Activated CD4-positive, alpha-beta T cell treated with anti-CD3 and anti-CD28 coated beads, Interleukin-2, amount 10 ng/mL, durations not matched to agents 7 days and 5 days (primary cell): ENCODE measurements at places on chromosomes 1 and 21.
A peak's percentile ranks its signal among the peaks of the same experiment; 100 is the strongest.

DNA sequence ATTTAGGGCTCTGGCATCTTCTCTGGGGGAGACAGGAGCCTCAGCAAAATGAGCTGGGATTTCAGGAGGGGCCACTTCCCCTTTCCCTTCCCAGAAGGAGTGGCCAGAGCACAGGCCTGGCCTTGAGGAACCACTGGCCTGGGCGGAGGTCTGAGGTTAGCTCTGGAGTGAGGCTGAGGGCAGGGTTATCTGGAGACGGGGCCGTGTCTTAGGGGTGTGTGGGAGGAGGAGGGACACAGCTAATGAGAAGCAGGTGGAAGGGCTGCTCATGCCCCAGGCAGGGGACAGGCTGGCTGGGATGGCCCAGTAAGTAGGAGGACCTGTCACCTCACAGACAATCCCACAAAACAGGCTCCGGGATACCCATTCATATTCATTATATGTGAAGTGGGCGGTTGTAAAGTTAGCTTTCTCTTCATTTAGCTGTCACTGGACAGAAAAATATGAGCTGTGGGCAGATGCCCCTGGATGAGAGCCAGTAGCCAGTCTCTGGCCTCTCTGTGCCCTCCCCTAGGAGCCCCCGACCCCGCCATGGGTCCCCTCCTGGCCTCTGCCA lies 12.4 kb downstream of the ALX3 start:
- no peak for DNase-seq

DNA sequence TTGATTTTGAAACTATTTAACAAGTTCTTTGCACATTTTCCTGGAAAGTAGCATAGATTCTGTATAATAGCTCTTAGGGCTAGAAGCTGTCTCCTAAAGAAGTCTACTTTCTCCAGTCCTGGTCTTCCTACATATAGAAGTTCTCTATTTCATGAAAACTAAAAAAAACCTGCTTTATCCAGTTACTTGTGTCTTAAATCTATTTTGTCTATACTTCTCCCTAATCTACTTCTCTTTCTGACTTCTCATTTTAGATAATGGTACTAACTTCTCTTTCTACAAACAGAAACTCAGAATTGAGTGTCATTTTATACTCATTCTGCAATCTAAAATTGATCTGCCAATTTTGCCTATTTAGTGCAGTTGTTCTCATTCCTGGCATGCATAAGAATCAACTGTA lies 28.7 kb downstream of the PDE4B start:
- DNase-seq: no peak

GRCh38 chr1:111857194-111857651 lies 101.5 kb downstream of the DDX20 start:
- DNase-seq: no peak

DNA sequence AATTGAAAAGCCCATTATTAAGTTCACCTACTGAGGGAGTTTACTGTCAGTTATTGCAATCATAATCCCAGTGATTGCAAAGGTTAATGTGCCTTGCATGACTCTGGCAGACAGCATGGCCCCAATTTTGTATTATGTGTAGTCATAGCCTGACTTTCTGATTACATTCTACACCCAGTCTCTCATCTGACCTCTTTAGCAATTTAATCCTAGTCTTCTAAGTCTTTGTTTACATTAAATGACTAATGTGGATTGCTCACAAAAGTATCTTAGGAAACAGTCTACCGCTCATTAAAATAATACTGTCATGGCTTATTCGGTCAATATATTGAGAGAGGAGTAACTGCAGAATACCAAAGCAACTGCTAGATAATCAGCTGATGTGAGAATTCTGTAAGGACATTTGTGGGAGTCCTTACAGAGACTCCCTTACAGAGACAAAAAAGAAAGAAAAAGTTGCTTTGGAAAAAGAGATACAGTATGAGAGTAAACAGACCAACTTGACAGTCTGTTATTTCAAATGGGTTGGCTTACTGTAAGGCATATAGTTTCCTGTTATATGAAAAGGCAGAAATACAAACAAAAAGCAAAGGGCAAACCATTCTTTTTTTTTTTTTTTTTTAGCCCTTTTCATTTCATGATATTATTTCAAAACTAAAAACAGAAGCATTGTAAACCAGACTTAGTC lies 42.8 kb downstream of the SMG7 start:
- DNase-seq: no peak

- DNase-seq: no peak
Measured at GRCh38 chr21:42674351-42674940, 21.0 kb downstream of the PDE9A start.

- no peak for DNase-seq
Measured at GRCh38 chr1:8754993-8755392, 62.4 kb downstream of the RERE start.

DNA sequence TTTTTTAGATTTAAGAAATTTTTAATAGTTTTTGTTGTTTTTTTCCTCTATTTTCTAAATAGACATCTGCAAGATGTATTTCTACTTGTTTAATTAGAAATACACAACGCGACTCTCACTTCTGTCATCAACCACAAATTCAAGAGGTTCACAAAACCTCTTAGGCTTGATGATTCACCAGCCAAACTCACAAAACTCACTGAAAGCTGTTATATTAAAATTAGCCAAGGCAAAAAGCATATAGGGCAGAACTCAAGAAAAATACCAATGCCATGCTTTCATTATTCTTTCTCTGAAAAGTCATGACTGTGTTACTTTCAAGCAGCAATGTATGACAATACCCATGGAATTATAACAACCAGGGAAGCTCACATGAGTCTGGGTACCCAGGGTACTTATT lies 487.0 kb upstream of the RGS18 start:
- no peak for DNase-seq

GRCh38 chr1:231390071-231390470 lies 32.0 kb downstream of the EGLN1 start:
- no peak for DNase-seq

DNA sequence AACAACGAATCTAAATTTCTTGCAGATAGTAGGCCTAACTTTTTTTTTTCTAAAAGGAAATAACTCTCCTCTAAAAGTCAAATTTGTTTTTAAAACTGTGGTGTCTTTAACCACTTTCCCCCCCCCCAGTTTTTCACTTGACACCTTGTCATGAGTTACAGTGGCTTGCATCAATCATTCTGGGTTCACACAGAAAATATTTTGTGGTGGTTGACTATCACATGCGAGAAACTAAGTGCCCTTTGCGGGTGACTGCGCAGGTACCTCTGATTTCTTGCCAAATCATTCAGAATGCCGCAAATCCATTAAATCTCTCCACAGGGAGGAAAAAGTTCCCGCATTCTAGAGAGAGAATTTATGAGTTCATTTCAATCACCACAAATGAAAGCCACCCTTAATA lies 23.8 kb upstream of the SAMSN1 start:
- DNase-seq: no peak

- no peak for DNase-seq
Measured at GRCh38 chr1:37036667-37037053, 2.3 kb upstream of the GRIK3 start.

DNA sequence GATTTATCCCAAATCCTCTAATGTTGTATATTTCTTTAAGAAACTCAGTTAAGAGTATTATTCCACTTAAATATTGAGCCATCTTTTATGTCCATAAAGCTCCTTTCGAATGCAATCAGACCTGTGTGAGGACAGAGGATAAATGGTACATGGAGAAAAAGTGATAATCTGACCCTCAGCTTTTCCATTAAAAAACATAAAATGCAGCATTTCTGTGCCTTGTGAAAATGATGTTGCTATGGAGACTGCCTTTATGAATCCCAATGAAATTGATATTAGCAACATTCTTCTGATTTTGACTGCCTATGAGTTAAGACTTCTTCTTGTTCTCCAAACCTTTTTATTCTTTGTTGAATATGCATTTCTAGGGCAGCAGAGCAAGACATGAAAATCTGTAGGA lies 44.1 kb upstream of the CYYR1 start:
- DNase-seq: no peak

- no peak for DNase-seq
Measured at GRCh38 chr1:236514703-236515442, 8.9 kb upstream of the LGALS8 start.

- DNase-seq: no peak
Measured at GRCh38 chr1:157700732-157701131, at the start of gene FCRL3. TSS of gene FCRL3 (minus strand) at chr1:157700769. CDS start at chr1:157700489, 280 bp downstream.

GRCh38 chr1:28139025-28139712 lies 37.3 kb downstream of the PTAFR start:
- no peak for DNase-seq

- no peak for DNase-seq
Measured at GRCh38 chr1:230747890-230748800, 957 bp downstream of the CAPN9 start.

DNA sequence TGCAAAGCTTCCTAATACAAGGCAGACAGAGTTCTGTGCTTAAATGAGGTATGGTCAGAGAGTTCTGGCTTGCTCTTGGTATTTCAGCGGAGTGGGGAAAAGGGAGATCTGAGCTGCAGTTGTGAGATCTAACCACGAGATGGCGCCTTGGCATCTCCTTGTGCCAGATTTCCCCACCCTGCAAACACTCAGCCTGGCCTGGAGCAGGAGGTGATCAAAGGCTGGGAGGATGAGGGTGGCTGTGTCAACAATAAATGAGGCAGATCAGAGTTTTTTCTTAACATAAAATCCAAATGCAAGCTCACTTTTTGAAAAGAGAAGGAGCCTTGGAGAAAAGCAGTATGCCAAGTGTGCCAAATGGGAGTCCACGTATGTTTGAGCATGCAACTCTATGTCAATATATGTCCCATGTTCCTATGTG lies 4.1 kb upstream of the TFAP2E start:
- peak; percentile 74 for DNase-seq

- no peak for DNase-seq
Measured at GRCh38 chr1:75554181-75554580, 56.7 kb downstream of the SLC44A5 start.

DNA sequence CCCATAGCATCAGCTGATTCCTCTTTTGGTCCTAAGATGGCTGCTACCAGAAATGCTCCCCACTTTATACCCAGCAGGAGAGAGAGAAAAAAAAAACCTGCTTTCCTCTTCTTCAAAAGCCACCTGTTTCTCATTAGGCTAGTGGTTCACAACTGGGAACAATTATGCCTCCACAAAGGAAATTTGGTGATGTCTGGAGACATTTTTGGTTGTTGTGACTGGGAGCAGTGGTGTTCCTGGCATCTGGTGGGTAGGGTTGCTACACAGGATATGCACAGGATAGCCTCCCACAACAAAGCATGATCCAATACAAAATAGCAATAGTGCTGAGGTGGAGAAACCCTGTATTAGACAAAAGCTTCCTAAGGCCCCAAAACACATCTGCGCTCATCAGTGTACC lies 38.5 kb upstream of the SGIP1 start:
- DNase-seq: no peak

GRCh38 chr1:9289711-9290485 lies 2.8 kb upstream of the SPSB1 start:
- DNase-seq: no peak

GRCh38 chr1:224223819-224224714 lies 41.0 kb downstream of the DEGS1 start:
- DNase-seq: no peak

DNA sequence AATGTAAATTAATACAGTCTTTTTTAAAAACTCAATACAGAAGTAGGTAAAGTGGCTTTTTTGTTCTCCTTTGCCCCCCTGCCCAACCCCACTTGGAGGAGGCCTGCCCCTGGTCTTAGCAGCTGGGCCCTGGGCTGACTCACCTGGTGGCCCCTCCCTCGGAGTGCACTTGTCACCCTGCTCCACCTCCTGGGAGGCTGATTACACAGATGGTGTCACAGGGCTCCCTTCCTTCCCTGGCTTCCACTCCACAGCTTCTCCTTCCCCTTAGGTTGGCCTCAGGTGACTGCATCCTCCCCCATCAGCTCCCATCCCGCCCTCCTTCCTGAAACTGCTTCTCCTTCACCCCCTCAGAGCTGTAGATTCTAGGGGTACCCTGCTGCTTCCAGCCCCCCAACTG lies 11.7 kb upstream of the CAPN9 start:
- no peak for DNase-seq

DNA sequence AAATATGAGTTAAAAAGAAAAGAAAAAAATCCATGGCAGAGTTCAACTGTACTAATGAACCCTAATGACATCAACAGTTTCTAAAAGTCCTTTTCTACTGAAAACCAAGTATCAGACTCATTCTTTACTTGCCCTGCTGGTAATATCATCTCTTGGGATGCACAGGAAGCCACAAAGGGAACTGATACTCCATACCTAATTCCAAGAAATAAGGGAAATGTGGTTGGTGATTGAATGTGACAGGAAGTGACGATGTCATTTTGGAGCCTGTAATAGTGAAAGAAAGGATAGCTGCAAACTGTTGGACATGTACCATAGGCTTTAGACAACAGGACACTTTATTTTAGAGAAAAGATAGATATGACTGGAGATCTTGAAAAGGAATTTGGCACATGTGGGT lies 98.7 kb upstream of the VAV3 start:
- DNase-seq: no peak

DNA sequence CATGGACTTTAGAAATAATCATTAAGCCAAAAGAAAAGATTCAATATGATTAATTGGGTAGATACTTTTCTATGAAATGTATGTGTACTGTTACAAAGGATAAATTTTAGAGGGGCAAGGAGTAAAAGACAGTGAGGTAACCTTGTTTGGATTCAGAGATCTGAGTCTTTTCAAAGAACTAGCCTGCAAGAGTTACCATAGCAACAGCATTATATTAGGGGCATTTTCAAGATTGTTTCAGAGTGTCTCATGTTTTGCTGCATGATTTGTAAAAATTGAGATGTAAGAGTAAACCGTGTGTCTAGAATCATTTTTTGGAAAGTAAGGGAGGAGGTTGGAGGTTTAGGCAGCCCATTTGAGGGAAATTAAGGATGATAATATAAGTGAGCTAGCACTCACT lies 70.6 kb upstream of the KIAA1614 start:
- no peak for DNase-seq

DNA sequence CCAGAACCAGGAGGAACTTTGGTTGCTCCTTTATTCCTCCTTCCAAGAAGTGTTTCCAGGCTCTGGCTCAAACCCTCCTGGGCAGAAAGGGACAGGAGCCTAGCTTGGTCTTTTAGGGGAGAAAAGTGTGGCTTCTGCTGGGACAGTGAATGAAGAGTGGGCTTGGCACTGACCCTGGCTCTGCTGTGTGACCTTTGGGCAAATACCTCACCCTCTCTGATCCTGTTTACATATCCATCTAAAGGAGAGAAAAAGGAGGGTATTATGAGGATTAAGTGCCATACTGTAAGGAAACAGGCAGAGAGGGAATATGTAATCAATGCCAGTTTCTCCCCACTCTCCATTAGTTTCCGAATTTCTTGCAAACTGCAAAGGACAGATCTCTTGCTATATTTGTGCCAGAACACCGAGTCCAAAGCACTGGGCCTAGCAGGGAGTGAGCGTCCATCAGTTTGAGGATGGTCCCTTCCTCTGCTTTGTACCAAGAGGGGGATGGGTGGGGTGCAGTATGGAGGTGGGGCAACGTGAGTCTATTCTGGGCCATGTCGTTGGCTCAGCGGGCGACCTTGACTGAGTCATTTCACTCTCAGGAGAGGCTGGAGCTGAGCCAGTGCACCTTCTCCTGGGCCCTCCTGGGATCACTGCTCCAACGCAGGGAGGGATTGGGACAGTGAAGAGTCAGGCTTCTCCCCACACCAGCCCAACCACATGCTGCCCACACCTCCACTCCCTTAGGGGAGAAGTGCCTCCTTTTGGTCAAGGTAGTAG lies 38.4 kb downstream of the IGSF21 start:
- no peak for DNase-seq

- no peak for DNase-seq
Measured at GRCh38 chr1:31064111-31064717, 1.3 kb downstream of the PUM1 start.

GRCh38 chr1:205967554-205968335 lies 24.5 kb upstream of the SLC26A9 start:
- no peak for DNase-seq
